ENCODE measurements at places on chromosomes 6 and 20.

- no peak for DNase-seq
Observed at GRCh38 chr20:62400021-62400420, 7.1 kb downstream of the CABLES2 start.

DNA sequence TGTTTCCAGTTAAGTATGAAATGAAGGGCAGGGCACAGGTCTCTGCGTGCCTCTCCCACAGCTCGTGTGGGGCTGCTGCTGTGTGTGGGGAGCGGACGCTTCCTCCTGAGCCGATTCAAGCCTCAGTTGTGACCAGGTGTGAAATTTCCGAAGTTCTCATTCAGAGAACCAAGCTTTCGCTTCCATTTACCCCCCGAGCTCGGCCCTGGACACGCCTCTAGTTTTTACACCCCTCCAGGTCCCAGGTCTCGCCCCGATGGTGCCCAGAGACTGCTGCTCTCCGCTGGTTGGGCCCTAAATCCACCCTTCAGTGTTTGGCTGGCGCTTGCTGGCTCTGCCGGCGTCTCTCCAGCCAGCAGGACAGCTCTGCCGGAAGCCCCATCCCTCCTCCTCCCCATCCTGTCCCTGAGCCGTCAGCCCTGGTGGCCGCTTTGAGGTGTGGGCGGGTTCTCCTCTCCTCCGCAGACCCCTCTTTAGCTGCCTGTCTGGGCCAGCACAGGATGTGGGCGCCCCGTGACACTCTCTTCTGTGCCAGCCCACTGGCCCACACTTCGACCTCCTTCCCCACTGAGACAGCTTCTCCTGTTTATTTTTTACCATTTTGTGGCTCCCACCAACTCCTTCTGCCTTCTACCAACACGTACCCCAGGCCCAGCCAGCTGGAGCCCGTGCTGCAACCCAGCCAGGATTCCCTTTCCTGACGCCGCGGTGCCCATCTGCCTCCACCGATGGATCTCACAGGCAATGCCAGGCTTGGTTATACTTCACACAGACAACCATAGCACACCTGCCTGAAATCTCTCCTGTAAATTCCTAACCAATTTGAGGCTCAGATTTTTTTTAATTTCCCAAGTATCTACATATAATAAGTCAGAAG, 142.8 kb downstream of the DLL1 start:
- DNase-seq, result peak; percentile 59

GRCh38 chr20:29878777-29879442, 1378.6 kb upstream of the DEFB115 start:
- no peak for DNase-seq

DNA sequence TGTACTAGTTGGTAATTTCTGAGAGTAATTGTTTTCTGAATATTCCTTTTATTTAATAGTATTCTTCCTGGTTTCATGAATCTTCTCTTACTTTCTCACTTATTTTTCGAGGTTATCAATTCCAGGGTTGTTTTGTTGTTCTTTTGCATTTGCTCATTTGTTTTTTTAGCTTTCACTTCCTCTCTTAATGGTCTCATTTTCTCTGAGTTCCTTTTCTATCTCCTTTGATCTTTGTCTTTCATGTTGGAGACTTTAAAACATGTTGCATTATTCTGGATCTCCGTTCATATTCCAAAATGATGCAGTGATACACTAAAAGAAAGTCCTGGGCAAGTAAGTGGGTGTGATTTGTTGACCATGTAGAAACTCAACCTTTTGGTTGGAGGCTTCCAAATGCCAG, 345.3 kb upstream of the SLC35B3 start:
- no peak for DNase-seq

GRCh38 chr20:14882157-14882556, 544.7 kb upstream of the FLRT3 start:
- no peak for DNase-seq

DNA sequence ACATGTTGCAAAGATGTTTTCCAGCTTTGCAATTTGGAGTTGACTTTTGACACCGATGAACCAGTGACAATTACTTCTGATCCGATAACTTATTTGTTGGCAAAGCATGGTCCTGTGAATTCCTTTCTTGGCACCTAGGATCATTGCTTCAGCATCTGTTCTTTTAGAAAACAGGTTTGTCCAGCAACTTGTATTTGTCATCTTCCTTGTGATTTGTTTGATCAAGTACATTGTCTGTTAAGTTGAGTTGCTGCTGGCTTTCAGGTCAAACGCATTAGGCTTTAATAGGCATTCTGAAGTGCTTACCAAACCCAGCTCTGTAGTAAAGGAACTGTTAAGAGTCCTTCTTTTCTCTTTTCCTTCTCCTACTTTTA, 192.4 kb upstream of the ZNF217 start:
- DNase-seq, result no peak

- no peak for DNase-seq
Observed at GRCh38 chr6:156595476-156595875, 181.7 kb upstream of the ARID1B start.

DNA sequence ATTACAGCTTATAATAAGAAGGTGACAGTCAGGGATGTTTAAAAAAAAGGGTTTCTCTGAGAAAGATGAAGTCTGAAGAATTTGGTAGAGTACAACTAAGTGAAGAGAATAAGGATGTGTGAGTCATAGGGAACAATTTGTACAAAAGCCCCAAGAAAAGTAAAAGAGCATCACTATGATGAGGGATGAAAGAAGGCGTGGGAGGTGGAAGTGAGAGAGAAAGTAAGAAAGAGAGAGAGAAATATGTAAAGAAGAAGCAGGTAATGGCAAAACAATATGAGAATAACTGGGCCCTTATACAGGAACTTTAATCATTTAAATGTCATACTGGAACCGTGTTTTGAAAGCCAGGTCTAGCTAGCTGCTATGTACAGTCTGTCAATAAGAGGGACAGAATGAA, 179.4 kb downstream of the ASCC3 start:
- no peak for DNase-seq

DNA sequence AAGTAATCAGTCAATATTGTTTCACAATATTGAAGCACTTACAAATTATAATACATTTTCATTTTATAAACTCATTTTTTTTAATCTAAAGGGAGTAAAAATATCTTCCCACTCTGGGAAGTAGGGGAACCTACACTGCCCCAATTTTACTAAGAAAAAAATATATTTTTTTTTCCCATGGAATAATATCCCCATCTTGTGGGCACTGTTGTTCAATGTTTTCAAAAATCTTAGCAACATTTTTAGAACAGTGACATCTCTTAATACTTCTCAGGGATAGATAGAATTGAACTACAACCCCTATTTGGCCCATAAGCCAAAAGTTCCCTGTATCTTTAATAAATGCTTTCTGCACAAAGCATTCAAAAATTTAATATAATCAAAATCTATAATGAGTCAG, 42.9 kb downstream of the ARHGAP18 start:
- DNase-seq, result no peak

DNA sequence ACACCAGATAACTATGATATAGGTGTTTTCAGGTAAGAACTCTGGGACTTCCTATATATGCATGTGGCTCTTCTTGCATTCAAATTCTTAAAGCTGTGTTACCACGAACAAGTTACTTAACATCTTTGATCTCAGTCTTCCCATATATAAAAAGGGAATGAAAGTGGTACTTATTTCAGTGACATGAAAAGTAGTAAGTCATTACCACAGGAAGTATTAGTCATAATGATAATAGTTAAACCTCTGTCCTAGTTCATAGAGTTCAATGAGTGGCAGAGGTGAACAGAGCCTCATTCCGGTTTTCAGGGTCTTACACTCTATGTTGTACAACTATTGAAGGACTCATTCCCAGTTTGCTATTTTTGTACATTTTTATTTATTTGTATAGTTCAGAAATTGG, 237.0 kb downstream of the NKAIN2 start:
- DNase-seq, result no peak

DNA sequence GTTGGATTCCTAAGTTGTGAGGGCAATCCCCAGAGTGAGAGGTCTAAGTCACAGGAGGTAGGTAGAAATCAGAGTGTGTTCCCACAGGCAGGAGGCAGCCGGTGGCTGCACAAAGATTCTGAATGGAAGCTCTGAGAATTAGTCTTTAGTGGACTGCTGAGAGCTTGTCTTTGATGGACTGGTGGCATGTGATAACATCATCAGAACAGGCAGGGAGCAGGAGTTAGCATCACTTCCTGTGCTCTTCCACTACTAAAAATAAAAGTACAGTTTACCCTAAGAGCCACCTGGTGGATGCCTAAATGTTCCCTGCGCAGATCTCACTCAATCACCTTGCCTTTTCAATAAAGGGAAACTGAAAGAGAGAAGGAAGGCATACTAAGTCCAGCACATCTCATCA, 294.6 kb upstream of the POU3F2 start:
- DNase-seq, result no peak

GRCh38 chr20:5970381-5970780, 19.9 kb downstream of the MCM8 start:
- no peak for DNase-seq

- DNase-seq, result no peak
Observed at GRCh38 chr6:117276778-117277316, 11.5 kb downstream of the VGLL2 start.

DNA sequence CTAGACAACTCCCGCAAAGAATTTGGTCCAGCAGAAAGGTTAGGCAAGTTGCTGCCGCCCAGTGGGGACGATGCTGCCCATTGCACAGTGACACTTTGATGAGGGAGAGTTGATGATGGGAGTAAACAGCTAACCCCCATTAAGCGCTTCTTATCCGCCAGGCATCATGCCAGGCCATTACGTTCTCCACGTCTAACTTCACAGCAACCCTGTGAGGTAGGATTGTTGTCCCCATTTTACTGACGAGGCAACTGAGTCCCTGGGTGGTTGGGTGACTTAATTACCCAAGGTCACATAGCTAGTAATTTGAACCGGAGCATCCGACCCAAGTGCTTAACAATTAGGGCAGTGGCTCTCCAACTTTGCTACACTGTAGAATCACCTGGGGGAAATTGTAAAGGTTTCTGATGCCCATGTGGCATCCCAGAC, 738 bp downstream of the RALGAPB start:
- DNase-seq, result no peak

DNA sequence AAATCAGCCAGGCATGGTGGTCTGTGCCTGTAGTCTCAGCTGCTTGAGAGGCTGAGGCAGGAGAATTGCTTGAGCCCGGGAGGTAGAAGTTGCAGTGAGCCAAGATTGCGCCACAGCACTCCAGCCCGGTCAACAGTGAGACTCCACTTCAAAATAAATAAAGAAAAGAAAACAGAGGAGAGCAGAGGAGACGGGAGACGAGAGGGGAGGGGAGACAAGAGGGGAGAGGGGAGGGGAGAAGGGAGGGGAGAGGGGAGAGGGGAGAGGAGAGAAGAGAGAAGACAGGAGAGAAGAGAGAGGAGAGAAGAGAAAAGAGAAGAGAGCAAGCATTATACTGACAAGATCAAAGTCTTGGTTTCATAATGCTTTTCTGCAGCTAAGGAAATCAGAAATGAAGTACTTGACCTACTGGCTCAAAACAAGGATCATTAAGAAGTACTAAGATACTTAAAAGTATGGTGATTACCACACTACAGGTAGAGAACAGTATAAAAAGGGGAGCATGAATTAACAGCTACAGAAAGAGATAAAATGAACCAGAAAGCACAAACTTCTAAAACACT, 30.5 kb downstream of the FAM8A1 start:
- DNase-seq, result no peak

DNA sequence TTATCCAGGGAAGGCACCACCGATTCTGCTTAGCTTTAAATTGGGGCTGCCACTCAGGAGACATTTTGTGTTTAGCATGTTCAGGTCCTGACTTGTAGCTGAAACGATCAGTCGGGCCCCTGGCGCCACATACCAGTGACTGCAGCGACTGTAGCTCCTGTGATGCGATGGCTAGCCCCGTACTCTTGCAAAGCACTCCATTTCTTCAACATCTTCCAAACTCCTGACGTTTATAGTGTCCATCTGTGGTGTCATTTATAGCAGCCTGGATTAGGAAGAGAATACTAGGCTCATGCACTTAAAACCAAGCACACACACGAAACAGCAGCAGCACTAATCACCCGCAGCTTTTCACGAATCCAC, 13.0 kb downstream of the POU3F2 start:
- no peak for DNase-seq

GRCh38 chr6:113671421-113671820, 185.7 kb upstream of the MARCKS start:
- DNase-seq, result no peak
